ENCODE measurements at places on chromosomes 6 and 20.

DNA sequence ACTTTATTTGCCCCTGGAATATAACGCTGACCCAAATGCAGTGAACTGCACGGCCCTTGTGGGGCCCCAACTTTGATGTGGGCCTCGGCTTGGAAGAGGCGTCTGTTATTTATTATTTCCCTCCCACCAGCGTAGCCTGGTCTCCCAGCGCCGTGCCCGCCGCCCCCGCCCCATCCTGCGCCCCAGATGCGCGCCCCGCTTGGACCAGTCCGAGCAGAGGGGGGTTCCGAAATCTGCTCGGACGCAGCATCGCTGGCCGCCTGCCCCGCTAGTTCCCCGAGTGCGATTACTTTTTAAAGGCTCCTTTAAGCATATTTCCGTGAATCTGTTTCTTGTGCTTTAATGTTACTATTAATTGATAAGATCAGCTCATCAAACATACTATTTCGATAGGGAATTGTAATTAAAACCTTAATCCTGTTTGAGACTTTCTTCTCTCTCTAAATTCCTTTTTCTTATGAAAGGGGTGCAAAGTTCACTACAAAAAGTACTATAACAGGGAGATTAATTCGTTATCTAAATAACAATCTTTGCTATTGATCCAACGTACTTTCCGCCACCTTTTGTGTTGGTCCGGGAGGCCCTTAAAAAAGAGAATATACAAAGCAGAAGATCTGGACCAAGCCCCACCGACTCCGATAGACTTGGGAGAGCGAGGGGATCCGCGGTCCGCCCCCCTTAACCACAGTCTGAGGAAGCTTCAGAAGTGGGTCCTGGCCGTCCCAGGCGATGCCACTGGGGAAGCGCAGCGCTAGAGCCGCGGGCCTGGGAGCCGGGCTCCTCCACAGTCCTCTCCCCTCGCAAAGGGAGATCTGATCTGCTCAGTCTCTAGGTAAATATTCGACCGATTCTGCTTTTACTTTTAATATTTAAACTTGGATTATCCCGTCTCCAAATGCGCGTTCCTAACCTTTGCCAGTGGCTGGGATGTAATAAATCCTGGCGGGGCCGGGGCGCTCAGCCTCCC is 10.2 kb downstream of the POU3F2 start:
- no peak for DNase-seq

- no peak for DNase-seq
Measured at GRCh38 chr6:107877968-107878367, 53.9 kb upstream of the SCML4 start.

DNA sequence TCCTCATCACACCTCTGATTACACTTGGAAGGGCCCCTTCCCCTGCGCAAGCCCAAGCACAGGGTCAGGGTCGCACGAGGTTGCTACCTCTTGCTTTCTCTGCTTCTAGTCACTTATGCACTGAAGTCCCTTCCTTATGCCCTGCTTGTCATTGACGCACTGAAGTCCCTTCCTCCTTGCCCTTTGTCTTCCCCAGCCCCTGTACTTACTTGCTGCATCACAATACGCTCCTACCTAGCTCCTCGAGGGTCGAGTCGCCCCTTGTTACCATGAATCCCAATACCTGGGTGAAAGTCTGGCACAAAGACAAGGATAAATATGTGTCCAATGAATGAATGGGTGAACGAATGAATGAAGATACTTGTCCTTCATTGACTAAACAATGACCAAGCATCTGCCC is 75.9 kb downstream of the LYRM4 start:
- DNase-seq: no peak

DNA sequence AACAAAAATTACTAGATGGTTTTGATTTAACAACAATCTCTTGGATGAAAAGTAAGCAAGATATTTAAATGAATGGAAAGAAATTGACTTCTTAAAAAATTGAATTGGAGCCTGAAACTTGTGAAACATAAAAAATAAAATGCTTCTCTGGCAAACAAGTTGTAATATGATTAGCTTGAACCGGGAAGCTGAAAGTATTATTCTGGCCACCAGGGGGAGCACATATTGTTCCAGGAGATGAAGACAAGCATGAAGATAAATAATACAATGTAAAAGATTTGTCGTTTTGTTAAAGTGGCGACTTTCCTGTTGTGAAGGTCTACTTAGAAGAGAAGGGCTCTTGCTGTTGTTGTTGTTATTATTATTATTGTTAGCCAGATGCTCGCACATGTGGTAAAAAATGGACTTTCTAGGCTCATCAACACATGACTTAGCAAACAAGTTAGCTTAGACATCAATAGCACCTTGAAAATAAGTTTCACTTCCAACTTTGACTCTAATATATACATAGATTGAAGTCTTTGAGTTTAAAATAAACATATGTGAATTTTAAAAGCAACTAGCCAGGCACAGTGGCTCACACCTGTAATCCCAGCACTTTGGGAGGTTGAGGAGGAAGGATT is 14.2 kb downstream of the PAX1 start:
- DNase-seq: peak; percentile 61

GRCh38 chr6:124487623-124488431 is 474.4 kb upstream of the RNF217 start:
- DNase-seq: no peak

- DNase-seq: no peak
Measured at GRCh38 chr6:25713824-25714223, 40.7 kb upstream of the SLC17A4 start.

DNA sequence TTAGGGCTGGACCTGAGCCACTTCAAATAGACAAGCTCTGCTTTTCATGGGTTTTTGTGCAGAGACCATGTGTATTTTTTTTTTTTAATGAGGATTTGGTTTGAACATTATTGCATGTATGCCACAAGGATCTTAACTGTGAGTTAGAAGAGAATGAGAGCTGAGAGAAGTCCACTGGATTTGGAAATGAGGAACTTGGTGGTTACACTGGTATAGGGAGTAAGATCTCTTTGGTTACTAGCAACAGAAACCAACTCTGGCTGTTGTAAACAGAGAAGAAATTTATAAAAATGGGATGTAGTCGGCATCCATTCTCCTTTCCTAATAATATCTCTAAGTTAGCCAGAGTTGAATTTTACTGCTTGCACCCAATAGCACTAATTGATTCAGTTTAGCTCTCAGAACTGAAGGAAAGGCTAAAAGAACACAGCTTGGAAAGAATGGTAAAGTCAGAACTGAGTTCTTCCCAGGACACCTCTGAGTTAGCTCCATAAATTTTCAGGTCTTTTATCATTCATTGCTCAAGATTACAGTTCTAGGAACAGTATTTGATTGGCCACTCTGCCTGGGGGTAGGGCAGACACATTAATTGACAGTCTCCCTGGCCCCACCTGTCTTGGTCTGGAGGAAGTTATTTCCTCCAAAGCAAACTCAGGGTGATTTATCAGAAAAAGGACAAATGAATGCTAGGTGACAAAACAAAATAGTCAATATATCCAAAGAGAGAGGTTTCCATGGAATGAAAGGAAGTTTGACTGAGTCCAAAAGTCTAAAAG is 3.9 kb upstream of the WFDC2 start:
- no peak for DNase-seq

DNA sequence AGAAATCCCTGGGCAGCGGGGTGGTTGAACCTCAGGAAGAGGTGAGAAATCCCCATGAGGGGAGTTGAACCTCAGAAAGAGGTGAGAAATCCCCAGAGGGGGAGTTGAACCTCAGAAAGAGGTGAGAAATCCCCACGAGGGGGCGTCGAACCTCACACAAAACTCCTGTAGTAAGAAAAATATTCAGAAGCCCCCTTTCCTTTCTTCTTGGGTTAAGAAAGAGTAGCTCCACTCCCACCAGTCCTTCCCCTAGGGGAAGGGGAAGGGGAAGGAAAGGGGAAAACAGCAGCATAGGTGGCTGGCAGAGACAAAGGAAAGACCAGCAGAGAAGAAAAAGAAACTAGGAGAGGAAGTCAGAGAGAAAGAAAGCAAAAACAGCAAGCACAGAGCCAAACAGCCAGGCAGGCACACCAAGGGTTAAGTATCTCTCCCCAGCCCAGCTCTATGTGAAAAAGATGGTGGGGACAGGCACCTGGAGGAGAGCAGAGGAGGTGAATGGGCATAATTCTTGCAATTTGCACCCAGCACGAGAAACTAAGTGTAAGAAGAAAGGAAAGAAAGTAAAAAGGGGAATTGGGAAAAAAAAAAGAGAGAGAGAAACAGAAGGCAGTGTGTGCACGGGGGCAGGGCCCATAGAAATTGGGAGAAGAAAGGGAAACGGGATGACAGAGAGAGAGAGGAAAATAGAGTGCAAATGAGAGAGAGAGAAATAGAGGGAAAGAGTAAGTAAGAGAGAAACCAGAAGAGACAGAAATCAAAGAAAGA is 88.2 kb downstream of the PLG start:
- DNase-seq: no peak

DNA sequence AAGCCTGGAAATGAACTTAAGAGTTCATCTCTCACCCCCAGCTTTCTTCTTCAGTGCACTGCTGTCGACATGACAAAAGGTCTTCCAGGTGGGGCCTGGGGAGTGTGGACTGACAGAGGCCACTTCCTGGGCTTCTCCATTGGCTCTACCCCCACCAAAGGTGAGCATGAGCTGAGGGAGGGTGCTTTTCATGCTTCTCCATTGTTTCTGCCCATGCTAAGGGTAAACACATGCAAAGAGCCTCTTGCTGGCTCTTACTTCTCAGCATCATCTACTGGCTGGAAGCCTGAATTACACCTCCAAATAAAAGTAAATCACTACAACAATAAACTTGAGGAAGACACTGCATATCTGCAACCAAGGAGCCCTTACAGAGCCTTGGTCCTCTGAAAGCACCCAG is 227.2 kb downstream of the EPM2A start:
- DNase-seq: no peak

DNA sequence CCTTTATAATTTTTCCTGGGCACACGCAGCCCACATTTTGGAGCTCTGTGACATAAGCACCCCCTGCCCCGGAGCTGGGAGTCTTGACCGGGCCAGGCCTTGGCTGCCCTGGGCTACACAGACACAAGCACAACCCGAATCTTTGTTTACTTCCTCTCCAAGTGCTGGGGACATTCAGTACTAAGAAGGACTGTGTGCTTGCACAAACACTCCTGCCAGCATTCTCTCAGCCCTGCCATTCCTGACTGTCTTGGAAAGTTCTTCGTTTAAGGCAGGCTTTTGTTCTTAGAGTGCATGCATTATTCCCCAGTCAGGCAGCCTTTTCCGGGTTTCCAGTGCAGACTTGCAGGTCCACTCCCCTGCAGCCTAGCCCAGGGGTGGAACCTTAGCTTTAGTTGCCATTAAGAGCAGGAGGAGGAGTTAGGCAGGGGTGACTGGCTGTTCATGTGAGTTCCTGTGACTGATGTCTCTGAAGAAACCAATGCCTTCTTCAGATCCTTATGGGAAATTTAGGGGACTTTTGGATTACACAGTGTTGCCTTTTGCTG is 28.6 kb downstream of the FOXO3 start:
- DNase-seq: no peak

GRCh38 chr20:49724408-49725223 is 10.9 kb upstream of the B4GALT5 start:
- no peak for DNase-seq

- DNase-seq: no peak
Measured at GRCh38 chr20:49675368-49676151, 38.1 kb downstream of the B4GALT5 start.

DNA sequence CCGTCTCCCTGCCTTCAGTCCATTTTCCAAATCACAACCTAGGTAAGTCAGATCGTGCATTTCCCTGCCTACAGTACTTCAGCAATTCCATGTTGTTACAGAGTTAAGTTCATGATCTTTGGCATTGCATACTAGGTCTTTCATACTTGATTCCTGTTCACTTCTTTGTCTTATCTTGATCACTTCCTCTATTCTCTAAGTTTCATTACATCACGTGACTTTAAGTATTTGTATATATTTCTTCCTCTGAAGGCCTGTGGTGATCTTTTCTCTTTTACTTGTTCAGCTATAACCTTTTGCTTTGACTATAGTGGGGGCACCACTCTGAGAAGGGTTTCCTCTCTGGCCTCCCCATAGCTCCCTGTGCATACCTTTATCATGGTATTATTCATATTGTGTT is 100.2 kb downstream of the TRMT11 start:
- DNase-seq: no peak

DNA sequence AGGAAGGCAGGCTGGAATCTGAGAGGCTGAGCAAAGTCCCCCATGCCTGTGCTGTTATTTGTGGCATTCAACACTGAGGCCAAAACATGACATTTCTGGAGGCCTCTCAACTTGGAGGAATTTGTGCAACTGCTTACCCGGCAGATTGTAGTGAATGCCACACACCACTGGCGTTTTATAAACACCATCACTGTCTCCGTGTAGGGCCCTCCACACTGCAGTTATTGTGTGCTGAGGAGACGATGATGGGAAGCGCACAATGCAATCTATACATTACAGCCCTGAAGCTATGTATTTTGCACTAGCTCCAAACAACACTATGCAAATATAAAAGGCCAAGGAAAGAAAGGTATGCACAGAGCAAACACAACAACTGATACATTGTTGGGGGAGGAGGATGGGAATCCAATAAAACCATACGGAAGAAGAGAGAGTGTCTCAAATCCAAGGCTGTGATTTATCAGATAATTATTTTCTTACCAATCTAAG is 106.5 kb downstream of the SMLR1 start:
- DNase-seq: no peak

DNA sequence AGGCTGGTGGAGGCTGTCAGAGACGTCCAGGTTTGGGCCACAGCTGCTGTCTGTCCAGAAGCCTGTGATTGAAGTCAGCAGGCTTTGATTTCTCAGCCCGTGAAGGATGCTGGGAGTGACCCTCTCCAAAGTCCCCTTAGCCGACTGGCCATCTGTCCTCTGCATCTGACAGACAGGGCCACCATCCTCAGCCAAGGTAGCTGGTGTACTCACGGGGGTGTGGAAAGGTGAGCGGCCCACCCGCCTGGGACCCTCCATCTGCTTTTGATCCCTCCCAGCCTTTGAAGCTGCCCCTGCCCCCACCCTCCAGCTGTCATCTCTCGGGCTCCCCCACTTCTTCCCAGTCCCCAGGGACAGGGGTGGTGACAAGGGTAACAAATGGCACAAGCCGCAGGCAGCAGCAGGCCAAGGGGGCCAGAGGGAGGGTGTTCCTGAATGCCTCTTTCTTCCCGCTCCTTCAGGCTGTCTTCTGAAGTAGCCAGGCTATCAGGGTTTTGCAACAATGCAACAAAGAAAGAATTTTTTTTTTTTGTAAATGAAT is 84.4 kb downstream of the EYA2 start:
- no peak for DNase-seq

DNA sequence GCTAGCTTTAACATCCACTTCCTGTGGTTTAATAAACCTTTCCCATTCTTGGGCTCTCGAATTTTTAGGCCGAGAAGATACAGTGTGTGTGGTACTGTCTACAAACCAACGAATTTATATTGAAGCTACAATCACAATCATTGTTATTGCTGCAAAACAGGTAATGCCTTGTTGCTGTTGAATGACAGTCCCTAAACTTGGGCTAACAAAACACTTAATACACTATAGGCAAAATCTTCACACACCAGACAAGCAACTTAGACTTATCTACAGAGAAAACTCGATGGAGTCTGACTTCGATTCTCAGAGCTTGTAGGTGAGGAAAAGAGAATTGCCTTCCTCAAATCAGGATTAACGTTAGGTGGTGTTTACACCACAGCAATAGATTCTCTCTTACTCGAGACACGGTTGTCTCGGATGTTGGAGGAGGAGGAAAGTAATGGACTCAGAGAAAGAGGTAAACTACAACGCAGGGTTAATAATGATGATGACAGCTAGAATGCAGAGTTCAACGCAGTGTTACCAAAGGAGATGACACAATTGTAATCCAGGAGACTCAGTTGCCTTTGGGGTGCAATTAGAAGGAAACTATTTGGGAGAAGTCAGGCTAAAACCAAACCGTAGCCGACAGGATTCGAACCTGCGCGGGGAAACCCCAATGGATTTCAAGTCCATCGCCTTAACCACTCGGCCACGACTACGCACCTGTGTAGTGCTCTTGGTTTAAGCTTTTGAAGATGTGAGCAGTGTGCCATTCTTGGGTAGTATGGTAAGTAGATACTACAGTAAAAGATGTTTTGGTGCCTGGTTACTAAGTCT is 32.5 kb upstream of the ZNF184 start:
- DNase-seq: no peak
